ENCODE measurements at places on chromosomes 4 and X.

- DNase-seq, result no peak
Measured at GRCh38 chr4:15714646-15715435, 12.0 kb downstream of the BST1 start.

DNA sequence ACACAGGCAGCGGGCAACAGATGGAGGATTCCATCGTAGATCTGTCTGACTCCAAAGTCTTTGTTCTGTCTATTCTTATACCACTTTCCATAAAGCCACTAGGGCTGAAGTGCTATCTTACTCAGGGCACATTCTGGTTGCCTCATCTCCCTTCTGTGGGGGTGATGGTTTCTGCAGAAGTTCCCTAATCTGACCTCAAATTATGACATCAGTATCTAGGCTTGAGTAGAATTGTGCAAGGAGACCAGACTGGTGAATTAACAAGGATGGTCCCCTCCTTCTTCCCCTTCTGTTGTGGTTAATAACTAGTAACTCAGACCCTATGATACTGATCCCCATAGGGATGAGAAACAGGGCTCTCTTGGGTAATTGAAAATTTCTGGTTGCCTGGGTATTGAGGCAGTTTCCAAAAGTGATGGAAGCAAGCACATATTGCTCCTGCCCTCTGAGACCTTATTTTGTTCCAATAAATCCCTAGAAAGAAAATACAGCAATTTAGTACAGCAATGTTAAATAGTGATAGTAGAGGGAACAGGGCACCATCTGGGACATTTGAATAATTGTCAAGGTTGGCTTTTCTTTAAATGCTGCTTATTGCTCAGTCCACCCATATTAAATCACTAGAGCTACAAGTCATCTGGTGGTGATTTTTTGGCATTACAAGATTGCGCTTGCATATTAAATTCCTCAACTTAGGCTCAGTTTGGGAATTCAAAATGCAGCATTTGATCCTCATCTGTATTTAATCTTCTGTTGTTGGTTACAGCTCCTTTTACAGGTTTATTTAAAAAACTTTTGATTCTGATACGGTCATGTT, 57.3 kb upstream of the AP1S2 start:
- peak; percentile 63 for DNase-seq

DNA sequence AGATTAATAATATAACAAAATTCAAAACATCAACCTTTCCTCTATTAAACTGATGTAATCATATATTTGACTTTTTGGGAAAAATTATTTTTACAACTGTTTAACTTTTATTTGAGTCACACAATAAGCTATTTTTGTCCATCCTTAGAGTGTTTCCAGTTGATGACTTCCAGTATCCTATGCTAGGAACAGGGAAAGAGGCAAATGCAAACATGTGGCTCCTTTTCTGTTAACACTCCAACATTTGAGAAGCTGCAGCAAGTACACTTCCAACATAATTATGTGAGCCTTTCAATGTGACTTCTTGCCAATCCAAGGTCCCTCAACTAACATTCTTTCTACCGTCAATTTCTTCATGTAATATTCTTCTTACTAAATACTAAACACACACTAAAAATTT, 117.7 kb downstream of the PPA2 start:
- DNase-seq, result no peak

DNA sequence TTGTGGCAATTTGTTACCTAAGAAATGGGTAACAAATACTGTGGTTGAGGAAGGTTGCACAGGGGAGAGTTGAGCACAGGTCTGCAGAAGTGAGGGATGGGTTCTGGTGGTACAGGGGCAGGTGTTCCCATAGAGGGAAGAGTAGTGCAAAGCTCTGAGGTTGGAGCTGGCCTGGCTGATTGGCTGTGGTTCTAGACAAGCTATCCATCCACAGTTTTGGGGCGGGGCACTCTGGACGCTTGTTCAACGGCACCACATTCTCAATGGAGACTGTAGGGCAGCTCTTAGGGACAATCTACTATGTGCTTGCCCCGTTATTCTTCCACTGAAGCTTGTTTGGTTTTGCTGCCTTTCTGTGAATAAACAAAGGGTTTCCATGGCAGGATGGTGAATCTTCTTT, 35.4 kb downstream of the NAT8L start:
- no peak for DNase-seq

GRCh38 chrX:151563449-151563848, at the start of gene PASD1:
Gene PASD1 (plus strand): TSS chrX:151563675. CDS start chrX:151601554, 37,879 bp downstream.
- DNase-seq, result no peak

Measured in CD4-positive, alpha-beta T cell treated with Interleukin-15 for 1 hour (primary cell).